ENCODE measurements at places on chromosomes 5 and 9. TPM values are rescaled to one million over a fixed set of nuclear protein-coding genes. Genes with fewer than 3 reads are reported as not detected.

The SH3PXD2B gene
- polyA plus RNA-seq: 3.9 TPM

The TSSK1B gene
- not detected for polyA plus RNA-seq

DNA sequence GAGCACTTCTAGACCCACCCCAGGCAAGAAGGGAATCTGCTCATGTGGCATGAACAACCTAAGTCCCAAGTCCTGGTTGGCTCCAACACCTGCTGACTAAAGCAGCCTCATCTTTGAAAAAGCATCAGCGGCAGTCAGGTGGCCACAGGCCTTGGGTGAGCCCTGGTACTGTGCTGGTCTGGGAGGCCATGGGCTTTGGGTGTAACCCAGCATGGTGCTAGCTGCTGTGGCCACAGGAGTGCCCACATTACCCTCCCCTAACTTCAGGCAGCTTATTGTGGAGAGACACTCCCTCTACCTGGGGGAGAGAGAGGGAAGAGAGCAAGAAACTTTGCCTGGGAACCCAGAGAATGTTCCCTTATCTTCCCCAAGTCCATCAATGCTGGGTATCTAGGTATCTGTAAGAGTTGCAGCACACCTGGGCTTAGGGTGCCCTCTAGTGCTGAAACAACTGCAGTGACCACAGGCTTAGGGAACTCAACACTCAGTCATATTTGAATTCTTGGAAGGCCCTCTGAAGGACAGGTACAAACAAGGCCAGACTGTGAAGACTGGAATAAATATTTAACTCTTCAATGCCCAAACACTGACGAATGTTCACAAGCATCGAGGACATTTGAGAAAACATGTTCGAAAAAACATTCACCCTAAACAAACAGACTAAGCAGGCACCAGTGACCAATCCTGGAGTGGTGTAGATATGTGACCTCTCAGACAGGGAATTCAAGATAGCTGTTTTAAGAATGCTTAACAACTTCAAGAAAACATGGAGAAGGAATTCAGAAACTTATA lies 69.9 kb upstream of the OR2K2 start:
- no peak overlapping the region for H3K27ac ChIP-seq
- no peaks in the 10 kb centered on the region for H3K4me1 ChIP-seq
- DNase-seq: no peak
- no peak overlapping the region for H3K4me3 ChIP-seq
- H3K27me3 ChIP-seq: no peaks in the 10 kb centered on the region

- no peak overlapping the region for H3K4me3 ChIP-seq
- H3K36me3 ChIP-seq: no peaks in the 10 kb centered on the region
- H3K27ac ChIP-seq: no peak overlapping the region
- H3K27me3 ChIP-seq: peaks cover 13% of the 10 kb centered on the region
- H3K4me1 ChIP-seq: peaks cover 4% of the 10 kb centered on the region
- DNase-seq: no peak
Observed at GRCh38 chr5:176441921-176442323, 6.3 kb upstream of the FAF2 start.

The HMMR gene
- 4.4 TPM for polyA plus RNA-seq

The HTR4 gene
- polyA plus RNA-seq: 4.2 TPM
